Astrocyte (in vitro differentiated cells and primary cell): ENCODE measurements at places on chromosomes 2 and 18. TPM values are rescaled to one million over a fixed set of nuclear protein-coding genes. Genes with fewer than 3 reads are reported as not detected.

The VPS54 gene
- 17.5 and 17.9 TPM in 2 replicates for total RNA-seq

The CCDC68 gene
- total RNA-seq = 2.2 and 2.4 TPM in 2 replicates

The LBX2 gene
- 0.89 and 1.0 TPM in 2 replicates for total RNA-seq

DNA sequence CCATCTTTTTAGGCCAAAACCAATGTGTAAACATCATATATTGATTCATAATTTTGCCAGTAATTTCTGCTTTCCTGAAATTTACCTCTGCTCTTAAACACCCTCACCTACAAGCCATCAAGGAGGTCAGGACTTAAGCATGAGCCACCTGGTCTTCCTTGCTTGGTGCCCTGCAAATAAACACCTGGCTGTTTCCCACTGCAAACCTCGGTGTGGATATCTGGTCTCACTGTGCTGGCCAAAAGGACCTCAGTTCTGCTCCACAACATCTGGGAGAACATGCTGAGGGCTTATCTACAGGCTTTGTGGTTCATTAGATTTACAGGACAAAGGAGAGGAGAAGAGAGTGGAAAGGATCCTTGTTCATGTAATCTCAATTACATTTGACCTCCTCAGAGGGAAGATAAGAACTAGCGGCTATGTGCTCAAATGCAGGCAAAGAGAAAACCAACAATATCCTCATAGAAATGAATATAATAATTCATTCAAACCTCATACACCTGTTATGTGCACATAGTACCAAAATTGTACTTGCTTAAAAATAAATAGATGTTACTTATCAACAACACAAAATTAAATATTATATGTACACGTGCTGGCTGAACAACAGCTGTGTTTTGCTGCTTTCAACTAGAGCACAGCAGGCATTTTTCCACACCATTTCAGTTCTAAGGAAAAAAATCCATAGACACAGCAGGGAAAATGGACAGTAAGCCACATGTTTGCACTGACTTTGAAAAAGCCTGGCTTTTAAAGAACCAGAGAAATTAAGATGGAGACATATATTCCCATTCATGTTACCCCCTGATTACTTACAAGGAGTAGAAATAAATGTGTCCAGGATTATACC is 465.1 kb downstream of the LPIN1 start:
- DNase-seq = no peak

The UGT1A5 gene
- total RNA-seq = not detected in 2 replicates

DNA sequence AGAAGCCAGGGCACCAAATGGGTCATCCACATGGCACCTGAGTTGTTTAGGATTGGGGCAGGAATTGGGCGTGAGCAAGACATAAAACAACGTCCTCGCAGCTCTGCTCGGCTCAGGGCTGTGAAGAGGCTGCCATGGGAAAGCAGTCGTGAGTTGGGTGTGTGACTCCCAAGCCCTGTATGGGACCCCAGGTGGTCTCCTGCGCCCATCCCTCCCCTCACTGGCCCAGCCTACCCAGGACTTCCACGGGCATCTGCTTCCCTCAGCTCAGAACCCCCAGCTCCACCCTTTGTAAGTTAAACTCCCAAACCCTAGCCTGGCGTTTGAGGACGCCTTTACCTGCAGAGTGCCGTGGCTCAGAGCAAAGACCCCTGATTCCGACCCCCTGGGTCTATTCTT is 23.2 kb upstream of the HPCAL1 start:
- no peak for DNase-seq

DNA sequence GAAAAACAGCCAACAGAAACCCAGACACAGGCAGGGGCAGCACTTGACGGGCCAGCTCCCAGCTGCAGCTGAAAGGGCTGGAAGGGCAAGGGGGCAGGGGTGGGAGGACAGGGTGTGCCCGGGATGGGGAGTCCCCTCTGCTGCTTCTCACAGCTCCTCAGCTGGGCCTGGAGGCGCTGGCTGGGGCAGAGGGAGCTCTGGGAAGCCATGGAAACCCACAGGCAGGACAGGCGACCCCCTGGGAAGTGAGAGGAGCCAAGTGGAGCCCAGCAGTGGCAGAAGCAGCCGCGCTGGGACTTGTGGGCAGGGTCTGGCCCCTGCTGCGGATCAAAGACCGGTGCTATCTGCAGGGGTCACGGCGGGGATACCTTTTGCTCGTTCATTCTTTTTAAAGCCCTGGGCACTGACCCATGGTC is 20.7 kb downstream of the OTOF start:
- no peak for DNase-seq

DNA sequence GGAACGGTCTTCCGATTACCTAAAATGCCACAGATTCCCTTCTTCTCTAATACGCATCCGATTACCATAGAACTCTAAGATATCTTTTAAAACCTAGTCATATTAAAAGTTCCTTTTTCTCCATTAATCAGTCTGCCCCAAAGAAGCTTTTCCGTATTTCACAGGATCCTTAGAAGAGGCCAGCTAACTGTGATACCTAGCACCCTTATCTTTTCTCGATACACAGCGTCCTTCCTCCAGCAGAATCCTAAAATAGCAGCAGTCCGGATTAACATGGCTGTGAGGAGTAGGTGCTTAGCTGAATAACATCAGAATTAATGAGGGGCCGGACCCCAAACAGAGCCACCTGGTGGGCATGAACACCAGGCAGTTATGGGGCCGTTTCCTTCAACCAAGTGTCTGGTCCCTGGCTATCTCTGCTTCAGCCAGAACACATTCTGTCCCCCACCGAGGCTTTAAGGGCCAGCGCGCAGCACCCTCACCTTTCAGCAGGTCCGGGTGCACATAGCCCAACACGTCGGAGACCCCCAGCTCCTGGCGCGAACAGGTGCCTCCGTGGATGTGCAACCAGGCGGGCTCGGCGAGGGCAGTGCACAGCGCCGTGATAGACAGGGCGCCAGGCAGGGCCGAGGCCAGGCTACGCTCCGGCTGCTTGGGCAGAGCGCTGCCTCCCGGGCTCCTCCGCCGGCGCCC is 995 bp downstream of the TMEM127 start:
- peak; percentile 14 for DNase-seq

DNA sequence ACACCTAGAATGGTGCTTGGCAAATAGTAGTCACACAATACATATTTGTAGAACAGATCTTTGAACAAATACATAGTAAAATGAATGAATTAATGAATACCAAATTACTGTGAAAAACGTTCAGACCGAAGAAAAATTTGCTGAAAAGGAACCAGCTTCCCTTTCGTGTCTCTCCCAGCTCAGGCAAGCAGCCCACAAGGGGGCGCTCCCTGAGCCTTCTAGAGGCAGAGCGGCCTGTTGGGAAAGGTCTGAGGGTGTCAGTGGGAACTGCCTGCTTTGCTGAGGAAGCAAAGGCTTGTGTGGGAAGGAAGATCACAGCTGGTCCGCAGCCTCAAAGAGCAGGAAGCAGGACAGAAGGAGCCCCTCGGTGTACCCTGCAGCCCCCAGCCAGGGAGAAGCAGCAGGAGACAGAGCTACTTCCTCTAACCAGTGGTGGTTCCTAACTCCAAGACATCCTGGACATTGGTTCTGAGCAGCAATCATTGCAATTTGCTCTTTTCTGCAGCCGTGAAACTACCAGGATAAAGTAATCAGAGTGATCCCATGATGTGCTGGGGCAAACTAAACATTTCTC is 231.1 kb downstream of the ANKRD30B start:
- no peak for DNase-seq

- no peak for DNase-seq
Observed at GRCh38 chr2:113376913-113377445, 60.5 kb upstream of the ZNG1B start.

The TFCP2L1 gene
- total RNA-seq = 0.05 TPM in 1 of 2 replicates, not detected in the other

GRCh38 chr2:237774811-237775553 is 23.6 kb upstream of the RBM44 start:
- peak; percentile 28 for DNase-seq

The SP5 gene
- total RNA-seq = 0.11 TPM in 1 of 2 replicates, not detected in the other

GRCh38 chr2:88016960-88017779 is 823 bp upstream of the RNU2-63P start:
- DNase-seq = peak; percentile 9

The ICA1L gene
- 2.7 and 4.9 TPM in 2 replicates for total RNA-seq

DNA sequence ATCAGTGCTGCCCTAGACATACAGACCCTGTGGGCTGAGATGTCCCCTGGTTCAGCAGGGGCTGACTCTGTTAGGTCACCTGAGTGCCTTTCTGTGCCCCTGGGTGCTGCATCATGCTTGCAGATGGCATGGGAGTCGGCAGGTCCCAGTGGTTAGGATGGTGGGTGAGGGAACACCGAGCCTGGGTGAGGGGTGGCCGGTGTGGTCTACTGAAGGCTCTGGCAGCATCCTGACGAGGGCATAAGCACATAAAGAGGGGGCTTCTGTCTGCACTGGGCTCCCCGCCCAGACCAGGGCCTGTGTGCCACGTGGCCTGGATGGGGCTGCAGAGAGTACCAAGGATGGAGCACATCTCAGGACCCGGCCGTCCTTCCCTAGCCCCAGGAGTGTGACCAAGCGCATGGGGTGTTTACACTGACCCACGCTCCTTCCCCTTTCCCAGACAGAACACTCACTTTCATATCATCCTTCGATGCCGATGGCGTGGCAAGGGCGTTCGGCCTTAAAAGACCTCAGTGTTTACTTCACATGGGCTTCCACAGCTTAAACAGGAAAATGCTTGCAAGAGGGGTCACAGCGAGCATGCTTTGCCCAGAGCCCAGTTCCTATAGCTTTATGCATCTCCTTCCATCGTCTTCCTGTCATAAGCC is 115.1 kb downstream of the STPG4 start:
- no peak for DNase-seq

GRCh38 chr2:74223941-74224770 is 25.7 kb downstream of the MTHFD2 start:
- no peak for DNase-seq

DNA sequence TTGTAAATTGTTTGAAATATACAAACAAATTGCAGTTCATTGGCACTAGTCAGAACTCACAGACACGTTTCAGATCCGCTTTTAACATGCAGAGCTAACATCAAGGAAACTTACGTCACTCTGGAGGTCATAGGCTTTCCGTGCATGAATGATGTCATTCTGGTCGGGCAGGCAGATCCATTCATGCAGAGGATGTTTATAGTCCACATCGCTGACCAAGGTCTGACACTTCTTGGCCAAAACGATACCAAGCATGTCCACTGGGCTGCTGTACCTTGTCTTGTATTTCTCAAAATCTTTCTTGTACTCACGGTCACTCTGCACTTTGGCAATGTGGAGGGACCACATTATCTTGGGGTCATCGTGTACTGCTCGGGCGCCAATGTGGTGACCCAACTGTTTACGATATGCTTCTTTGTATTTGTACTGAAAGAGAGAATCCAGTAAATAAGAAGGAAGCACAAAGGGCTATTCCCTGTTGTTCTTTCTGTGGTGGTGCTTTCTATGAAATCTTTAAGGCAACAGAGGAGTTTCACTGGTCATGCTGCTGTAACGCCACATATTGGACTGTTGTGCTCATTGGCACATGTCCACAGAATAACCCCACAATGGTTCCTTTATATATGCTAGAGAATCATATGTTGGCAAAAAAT is 114.8 kb downstream of the NEB start:
- peak; percentile 34 for DNase-seq

The DSG4 gene
- total RNA-seq = not detected in 2 replicates

DNA sequence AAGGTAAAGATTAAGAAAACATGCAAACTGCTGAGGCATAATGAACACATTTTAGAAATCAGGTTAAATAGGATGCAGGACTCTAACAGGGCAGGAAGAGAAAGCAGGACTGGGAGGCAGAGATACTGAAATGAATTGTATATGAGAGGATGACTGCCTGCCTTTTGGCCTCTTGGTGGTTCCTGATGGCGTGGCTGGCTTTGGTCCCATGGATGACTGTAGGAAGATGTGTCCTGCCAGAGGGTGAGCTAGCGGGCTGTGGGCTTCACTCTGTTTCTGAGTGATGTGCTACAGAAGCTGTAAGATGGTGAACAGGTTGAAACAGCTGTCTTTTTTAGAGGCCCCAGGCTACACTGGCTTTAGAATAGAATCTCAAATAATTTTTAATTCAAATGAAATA is 517.0 kb downstream of the SLC4A3 start:
- peak; percentile 64 for DNase-seq
